ENCODE measurements at places on chromosomes 1 and 21. TPM values are rescaled to one million over a fixed set of nuclear protein-coding genes. Genes with fewer than 3 reads are reported as not detected.

SV2A gene
- 0.09 TPM for total RNA-seq

OR2M3 gene
- total RNA-seq: not detected

INPP5B gene
- total RNA-seq: 5.0 TPM

POU2F1 gene
- total RNA-seq: 4.2 TPM

ADCY10 gene
- 0.20 TPM for total RNA-seq

SLC16A4 gene
- total RNA-seq: 33.4 TPM

GBP2 gene
- total RNA-seq: 0.98 TPM

NBPF14 gene
- 17.9 TPM for total RNA-seq

PAX7 gene
- total RNA-seq: 1.1 TPM

HES5 gene
- not detected for total RNA-seq

VSIG8 gene
- not detected for total RNA-seq

HTR6 gene
- 0.18 TPM for total RNA-seq

C1orf116 gene
- 5.8 TPM for total RNA-seq

NECAP2 gene
- total RNA-seq: 40.1 TPM

Measured in A549 treated with ZK216348 at 1 μM for 4 hours (cell line).